ENCODE measurements at places on chromosomes 11 and 22. TPM values are rescaled to one million over a fixed set of nuclear protein-coding genes. Genes with fewer than 3 reads are reported as not detected.

Gene CCDC82
- total RNA-seq = 6.1 TPM

Gene OR52N4
- total RNA-seq = not detected

Gene SYCE3
- total RNA-seq = not detected

Gene FERMT3
- 0.11 TPM for total RNA-seq

Gene FOSL1
- total RNA-seq = 0.21 TPM

- H3K36me3 ChIP-seq = no peaks in the 10 kb centered on the region
- peaks cover 22% of the 10 kb centered on the region for H3K27me3 ChIP-seq
- no peak overlapping the region for H3K4me3 ChIP-seq
- H3K27ac ChIP-seq = no peak overlapping the region
- no peak for DNase-seq
Measured at GRCh38 chr11:1708716-1709115, 11.7 kb downstream of the KRTAP5-6 start.

DNA sequence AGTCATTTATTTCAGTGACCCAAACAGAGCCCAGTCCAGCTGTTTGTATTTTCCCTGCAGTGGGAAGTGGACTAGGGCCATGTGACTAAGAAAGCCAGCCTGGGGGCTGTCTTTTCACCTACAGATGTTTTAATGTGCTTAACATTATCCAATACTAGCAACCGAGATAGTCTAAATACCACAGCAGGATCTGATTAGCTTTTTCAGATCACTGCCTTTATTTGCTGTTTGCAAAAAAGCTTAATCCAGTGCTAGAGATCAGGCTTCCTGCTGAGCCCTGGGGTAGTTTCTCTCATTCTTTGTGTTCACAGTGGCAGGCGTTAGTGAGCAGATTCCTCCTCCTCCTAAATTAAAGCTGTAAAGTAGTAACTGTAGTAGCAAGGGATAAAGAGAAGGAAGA, 35.0 kb downstream of the ZC3H12C start:
- H3K27ac ChIP-seq = no peak overlapping the region
- H3K4me1 ChIP-seq = peaks cover 12% of the 10 kb centered on the region
- no peaks in the 10 kb centered on the region for H3K36me3 ChIP-seq
- no peaks in the 10 kb centered on the region for H3K27me3 ChIP-seq
- no peak for DNase-seq

DNA sequence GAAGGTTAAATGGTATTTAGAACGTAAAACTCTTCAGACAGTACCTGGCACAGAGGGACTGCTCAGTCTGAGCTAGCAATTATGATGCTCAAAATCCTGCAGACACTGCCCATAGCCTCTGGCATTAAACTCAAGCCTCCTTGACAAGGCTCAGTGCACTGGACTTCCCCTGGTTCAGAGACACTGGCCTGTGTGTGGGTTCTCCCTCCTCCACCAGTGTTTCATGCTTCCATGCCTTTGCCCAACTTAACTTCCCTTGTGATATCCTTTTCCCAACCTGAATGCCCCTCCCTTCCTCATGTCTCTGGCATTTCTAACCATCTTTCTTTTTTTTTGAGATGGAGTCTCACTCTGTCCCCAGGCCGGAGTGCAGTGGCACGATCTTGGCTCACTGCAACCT, 9.1 kb downstream of the LTBP3 start:
- no peak overlapping the region for H3K4me3 ChIP-seq
- H3K27ac ChIP-seq = no peak overlapping the region
- H3K36me3 ChIP-seq = no peaks in the 10 kb centered on the region
- H3K4me1 ChIP-seq = peaks cover 7% of the 10 kb centered on the region
- peaks cover 20% of the 10 kb centered on the region for H3K27me3 ChIP-seq

- DNase-seq = no peak
- no peak overlapping the region for H3K27ac ChIP-seq
- H3K4me3 ChIP-seq = no peak overlapping the region
- no peaks in the 10 kb centered on the region for H3K4me1 ChIP-seq
Measured at GRCh38 chr11:57262157-57262556, 25.1 kb upstream of the APLNR start.

GRCh38 chr11:46161201-46161600, 39.9 kb upstream of the PHF21A start:
- DNase-seq = no peak
- H3K4me1 ChIP-seq = no peaks in the 10 kb centered on the region
- no peaks in the 10 kb centered on the region for H3K36me3 ChIP-seq
- H3K4me3 ChIP-seq = no peak overlapping the region
- no peak overlapping the region for H3K27ac ChIP-seq

DNA sequence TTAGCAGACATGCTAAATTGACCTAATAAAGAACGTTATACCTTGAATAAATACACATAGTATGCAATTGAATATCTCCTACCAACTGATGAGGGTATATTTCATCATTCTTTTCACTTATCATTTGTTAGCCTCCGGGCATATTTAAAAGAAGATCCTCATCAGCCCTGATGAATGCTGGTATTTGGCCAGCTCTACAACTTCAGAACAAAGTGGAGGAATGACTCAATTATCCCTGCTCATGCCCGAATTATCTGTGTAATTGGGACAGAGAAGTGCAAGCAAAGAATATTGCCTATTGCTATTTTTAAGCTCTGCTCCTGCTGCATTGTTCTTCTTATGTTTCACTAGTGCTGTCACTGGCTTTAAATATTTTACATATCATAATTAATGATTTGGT, 622.1 kb downstream of the METTL15 start:
- H3K27me3 ChIP-seq = no peaks in the 10 kb centered on the region
- H3K4me1 ChIP-seq = no peaks in the 10 kb centered on the region
- H3K27ac ChIP-seq = no peak overlapping the region

GRCh38 chr22:38554281-38554680, 15.7 kb downstream of the DMC1 start:
- H3K4me1 ChIP-seq = no peaks in the 10 kb centered on the region
- no peaks in the 10 kb centered on the region for H3K27me3 ChIP-seq
- no peak for DNase-seq
- no peaks in the 10 kb centered on the region for H3K36me3 ChIP-seq

DNA sequence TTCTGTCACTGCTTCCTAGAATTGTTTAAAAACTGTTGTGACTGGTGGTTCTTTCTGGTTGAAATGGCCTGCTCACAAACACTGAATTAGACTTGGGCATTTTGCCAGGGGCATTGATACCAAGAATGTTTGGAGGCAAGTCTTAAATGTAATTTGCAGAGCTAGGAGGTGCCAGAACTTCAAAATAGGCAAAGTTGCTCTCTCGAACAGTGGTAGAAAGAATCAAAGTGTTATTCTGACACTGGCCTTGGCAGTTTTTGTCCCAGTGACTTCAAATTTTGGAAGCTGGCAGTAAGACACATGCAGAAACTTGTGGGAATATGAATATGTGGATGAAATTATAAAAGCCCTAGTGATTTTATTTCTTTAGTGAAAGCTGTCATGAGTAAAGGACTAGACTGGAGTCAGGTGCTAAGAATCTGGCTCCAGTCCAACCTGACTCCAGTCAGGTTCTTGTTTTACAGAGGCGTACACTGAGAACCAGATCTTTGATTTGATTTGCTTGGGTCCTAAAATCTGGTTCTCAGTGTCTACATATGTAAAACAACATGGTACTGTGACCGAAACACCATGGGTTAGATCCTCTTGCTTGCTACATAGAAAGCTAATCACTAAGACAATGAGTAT, 20.9 kb downstream of the SVIP start:
- H3K36me3 ChIP-seq = no peaks in the 10 kb centered on the region
- DNase-seq = no peak
- no peaks in the 10 kb centered on the region for H3K4me1 ChIP-seq
- H3K27me3 ChIP-seq = peaks cover 5% of the 10 kb centered on the region
- no peak overlapping the region for H3K4me3 ChIP-seq

DNA sequence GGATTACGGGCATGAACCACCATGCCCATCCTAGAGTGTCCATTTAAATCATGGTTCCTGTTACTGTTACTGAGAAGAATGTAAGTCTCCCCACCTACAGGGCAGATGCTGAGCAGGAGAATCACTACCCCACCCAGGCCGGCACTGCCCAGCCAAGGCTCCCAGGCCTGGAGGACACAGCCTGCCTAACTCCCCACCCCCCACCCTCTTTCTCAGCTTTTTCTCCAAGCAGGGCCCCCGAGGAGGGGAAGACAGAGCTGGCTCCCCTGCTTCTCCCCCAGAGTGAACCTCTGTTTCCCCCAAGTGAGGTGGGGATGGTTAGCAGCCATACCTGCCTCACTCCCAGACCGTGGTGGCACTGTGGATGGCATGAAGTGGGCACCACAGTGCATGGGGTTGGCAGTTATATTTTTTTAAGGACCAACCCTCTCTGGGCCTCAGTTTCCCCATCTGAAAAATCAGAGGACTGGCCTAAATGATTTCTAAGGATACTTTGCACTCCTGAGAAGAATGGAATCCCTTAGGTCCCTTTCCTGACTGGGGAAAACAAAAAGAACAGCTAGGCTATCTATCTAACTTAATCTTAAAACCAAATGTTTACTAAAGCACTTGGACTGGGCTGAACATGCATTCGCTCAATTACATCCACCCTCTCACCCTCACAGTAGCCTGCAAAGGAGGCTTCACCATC, 5.0 kb downstream of the CBX7 start:
- H3K36me3 ChIP-seq = no peaks in the 10 kb centered on the region
- no peak for DNase-seq
- no peak overlapping the region for H3K27ac ChIP-seq
- no peak overlapping the region for H3K4me3 ChIP-seq
- H3K27me3 ChIP-seq = no peaks in the 10 kb centered on the region
- peaks cover 13% of the 10 kb centered on the region for H3K4me1 ChIP-seq

- no peak overlapping the region for H3K27ac ChIP-seq
- no peaks in the 10 kb centered on the region for H3K36me3 ChIP-seq
- DNase-seq = no peak
Measured at GRCh38 chr22:48223488-48224190, 1461.2 kb downstream of the TBC1D22A start.

GRCh38 chr11:20013346-20014066, 146.8 kb downstream of the DBX1 start:
- peak overlapping the region; percentile 17 for H3K27ac ChIP-seq
- no peaks in the 10 kb centered on the region for H3K36me3 ChIP-seq
- H3K27me3 ChIP-seq = no peaks in the 10 kb centered on the region

- no peak overlapping the region for H3K4me3 ChIP-seq
- DNase-seq = no peak
- H3K4me1 ChIP-seq = peaks cover 40% of the 10 kb centered on the region
- no peak overlapping the region for H3K27ac ChIP-seq
- H3K27me3 ChIP-seq = no peaks in the 10 kb centered on the region
- H3K36me3 ChIP-seq = no peaks in the 10 kb centered on the region
Measured at GRCh38 chr11:115476463-115477286, 27.5 kb downstream of the CADM1 start.

DNA sequence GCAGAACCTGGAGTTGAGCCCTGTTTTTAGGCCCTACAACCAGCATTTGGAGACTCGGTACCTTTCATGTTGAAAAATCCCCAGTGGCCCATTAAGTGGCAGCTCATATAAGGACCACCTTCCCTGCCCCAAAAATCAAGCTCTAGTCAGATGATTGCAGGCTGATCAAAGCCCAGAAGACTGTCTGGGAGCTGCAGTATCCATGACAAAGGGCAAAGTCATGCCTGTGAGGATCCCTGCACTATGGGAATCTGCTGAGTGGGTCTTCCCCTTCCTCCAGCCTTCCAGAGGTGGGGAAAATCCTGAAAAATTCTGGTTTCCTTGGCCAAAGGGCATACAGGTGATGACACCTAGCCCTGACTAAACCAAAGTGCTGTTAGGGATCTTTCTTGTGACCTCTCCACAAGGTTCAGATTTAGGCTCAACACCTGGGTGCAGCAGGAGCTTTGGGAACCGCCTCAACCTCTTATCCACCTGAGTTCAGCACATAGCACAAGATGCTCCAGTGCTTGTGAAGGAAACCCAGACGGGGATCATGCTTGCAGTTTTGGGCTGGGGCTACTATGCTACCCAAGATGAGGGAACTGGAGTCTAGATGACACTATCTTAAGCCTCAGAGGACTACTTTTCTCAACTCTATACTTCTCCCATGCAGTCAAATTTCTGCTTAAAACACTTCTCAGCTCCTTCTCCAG, 1.2 kb upstream of the TRIM3 start:
- H3K4me1 ChIP-seq = no peaks in the 10 kb centered on the region
- peak overlapping the region; percentile 88 for H3K27ac ChIP-seq
- no peaks in the 10 kb centered on the region for H3K27me3 ChIP-seq
- no peak for DNase-seq

DNA sequence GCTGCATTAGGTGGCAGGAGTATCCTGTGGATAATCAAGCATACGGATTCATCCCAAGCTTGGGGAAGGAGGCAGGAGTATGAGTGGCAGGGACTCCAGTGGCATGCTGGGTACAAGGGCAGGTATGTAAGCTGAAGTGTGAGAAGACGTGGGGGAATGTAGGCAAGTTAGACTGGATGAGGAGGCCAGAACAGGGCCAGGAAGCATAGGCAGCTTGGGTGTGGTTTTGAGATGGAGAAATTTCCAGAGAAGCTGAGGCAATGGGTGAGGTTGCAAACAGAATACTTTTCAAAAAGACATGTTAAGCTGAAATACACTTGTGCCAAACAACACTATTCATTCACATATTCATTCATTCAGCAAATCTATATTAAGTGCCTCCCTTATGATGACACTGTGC, 43.1 kb upstream of the AMOTL1 start:
- no peak overlapping the region for H3K4me3 ChIP-seq
- H3K27me3 ChIP-seq = peaks cover 26% of the 10 kb centered on the region
- no peak for DNase-seq
- H3K36me3 ChIP-seq = no peaks in the 10 kb centered on the region

DNA sequence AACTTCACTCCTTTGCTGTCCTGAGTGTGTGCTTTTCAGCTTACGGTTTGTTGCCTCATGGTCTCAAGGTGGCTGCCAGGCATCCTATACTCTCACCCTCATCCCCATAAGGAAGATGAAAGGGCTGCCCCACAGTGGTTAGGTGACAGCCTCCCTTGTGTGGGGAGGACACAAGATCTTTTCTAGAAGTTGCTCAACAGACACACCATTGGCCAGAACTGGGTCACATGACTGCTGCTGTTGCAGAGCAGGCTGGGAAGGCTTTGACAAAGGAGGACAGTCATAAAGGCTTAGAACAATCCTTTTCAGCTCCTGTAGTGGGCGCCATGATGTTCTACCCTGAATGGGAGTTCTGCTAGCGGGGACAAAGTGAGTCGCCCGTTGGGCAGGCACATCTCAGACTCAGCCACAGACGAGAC, 69.7 kb upstream of the RASD2 start:
- H3K27me3 ChIP-seq = no peaks in the 10 kb centered on the region
- no peaks in the 10 kb centered on the region for H3K36me3 ChIP-seq
- DNase-seq = no peak
- H3K4me3 ChIP-seq = no peak overlapping the region
- H3K27ac ChIP-seq = no peak overlapping the region
- no peaks in the 10 kb centered on the region for H3K4me1 ChIP-seq

GRCh38 chr11:657691-658126, 20.6 kb downstream of the DRD4 start:
- H3K4me1 ChIP-seq = peaks cover 8% of the 10 kb centered on the region
- no peaks in the 10 kb centered on the region for H3K27me3 ChIP-seq
- H3K27ac ChIP-seq = peak overlapping the region; percentile 0
- H3K4me3 ChIP-seq = no peak overlapping the region
- DNase-seq = no peak

Data from cardiac muscle cell (in vitro differentiated cells and primary cell).